ENCODE measurements at places on chromosomes 6 and 20.

GRCh38 chr6:109048176-109048575 is 46.5 kb downstream of the SESN1 start:
- peaks cover 18% of the 10 kb centered on the region for H3K4me1 ChIP-seq
- DNase-seq = no peak
- no peak overlapping the region for H3K4me3 ChIP-seq
- H3K36me3 ChIP-seq = peaks cover 24% of the 10 kb centered on the region

DNA sequence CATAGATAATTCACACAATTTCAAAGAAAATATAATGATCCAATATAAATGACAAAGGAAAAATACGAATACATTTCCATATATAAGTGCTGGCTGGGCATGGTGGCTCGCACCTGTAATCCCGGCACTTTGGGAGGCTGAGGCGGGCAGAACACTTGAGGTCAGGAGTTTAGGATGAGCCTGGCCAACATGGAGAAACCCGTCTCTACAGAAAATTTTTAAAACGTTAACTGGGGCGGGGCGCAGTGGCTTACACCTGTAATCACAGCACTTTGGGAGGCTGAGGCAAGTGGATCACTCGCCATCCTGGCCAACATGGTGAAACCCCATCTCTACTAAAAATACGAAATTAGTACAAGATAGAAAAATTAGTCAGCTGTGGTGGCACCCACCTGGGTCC is 14.9 kb upstream of the MAPK13 start:
- peaks cover 18% of the 10 kb centered on the region for H3K36me3 ChIP-seq
- peaks cover 9% of the 10 kb centered on the region for H3K4me1 ChIP-seq
- H3K27me3 ChIP-seq = no peaks in the 10 kb centered on the region
- no peak overlapping the region for H3K27ac ChIP-seq
- no peak for DNase-seq

- DNase-seq = no peak
- H3K27ac ChIP-seq = no peak overlapping the region
- H3K36me3 ChIP-seq = no peaks in the 10 kb centered on the region
Observed at GRCh38 chr6:40395066-40395697, 192.0 kb downstream of the LRFN2 start.

GRCh38 chr20:60299951-60300350 is 341.7 kb downstream of the CDH26 start:
- no peak for DNase-seq
- H3K27me3 ChIP-seq = peaks cover 5% of the 10 kb centered on the region
- no peaks in the 10 kb centered on the region for H3K36me3 ChIP-seq
- H3K27ac ChIP-seq = no peak overlapping the region
- H3K4me1 ChIP-seq = no peaks in the 10 kb centered on the region

GRCh38 chr6:44133981-44134711 is 6.8 kb downstream of the TMEM63B start:
- DNase-seq = no peak
- no peak overlapping the region for H3K4me3 ChIP-seq
- H3K36me3 ChIP-seq = peaks cover 7% of the 10 kb centered on the region
- peak overlapping the region; percentile 91 for H3K27ac ChIP-seq
- H3K4me1 ChIP-seq = peaks cover 33% of the 10 kb centered on the region

GRCh38 chr20:50364542-50364941 is 145.6 kb upstream of the PTPN1 start:
- H3K27me3 ChIP-seq = no peaks in the 10 kb centered on the region
- no peaks in the 10 kb centered on the region for H3K36me3 ChIP-seq

DNA sequence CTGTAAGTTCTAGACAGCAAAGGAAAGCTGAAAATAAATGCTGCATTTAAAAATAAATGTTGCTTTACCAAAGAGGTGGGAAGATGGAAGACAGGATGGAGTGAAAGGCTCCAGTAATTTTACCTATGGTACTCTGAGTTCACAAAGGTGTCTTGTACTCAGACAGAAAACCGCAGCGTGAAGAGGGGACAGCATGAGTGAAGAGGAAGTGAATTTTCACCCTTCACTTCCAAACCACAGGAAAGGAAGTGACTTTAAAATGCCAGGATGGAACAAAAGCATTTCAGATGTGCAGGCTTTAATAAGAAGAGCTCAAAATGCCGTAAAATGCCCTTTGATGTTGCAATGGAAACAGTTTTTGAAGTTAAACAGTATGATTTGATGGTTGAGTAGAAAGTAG is 91.2 kb upstream of the TINAG start:
- no peak for DNase-seq
- H3K36me3 ChIP-seq = no peaks in the 10 kb centered on the region
- H3K4me3 ChIP-seq = no peak overlapping the region
- no peaks in the 10 kb centered on the region for H3K4me1 ChIP-seq
- no peak overlapping the region for H3K27ac ChIP-seq

DNA sequence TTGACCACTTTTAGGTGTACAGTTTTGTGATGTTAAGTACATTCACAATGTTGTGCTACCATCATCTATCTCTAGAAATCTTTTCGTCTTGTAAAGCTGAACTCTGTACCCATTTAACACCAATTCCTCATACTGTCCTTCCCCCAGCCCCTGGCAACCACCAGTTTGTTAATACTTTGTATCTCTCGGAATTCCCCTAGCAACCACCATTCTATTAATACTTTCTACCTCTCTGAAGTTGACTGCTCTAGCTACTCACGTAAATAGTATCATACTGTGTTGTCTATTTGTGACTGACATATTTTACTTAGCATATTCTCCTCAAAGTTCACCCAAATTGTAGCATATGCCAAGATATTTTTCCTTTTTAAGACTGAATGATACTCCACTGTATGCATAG is 82.3 kb upstream of the CLDN20 start:
- no peaks in the 10 kb centered on the region for H3K36me3 ChIP-seq
- no peak for DNase-seq
- H3K4me3 ChIP-seq = no peak overlapping the region
- peaks cover 17% of the 10 kb centered on the region for H3K4me1 ChIP-seq
- no peak overlapping the region for H3K27ac ChIP-seq
- no peaks in the 10 kb centered on the region for H3K27me3 ChIP-seq

DNA sequence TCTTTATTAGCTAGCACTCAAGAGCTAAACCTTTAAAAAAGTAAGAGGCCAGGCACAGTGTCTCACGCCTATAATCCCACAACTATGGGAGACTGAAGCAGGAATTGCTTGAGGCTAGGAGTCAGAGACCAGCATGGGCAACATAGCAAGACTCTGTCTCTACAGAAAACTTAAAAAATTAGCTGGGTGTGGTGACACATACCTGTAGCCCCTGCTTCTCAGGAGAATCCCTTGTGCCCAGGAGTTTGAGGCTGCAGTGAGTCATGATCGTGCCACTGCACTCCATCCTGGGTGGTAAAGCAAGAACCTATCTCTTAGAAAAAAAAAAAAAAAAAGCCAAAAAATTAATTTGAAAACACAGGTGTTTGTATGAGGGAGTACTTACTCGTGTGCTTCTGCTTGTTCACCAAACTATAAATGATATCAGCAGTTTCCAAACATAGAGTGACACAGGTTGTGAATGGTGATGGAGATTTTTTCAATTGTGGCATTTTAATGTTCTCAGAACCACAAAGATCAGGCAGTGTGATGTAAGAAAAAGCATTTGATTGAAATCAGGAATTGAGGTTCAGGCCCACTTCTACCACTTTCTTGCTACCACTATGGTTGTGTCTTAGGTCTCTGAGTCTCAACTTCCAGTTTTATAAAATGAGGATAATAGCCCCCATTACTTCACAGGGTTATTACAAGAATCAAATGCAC is 104.9 kb downstream of the FOXO3 start:
- H3K4me3 ChIP-seq = no peak overlapping the region
- no peak for DNase-seq
- H3K4me1 ChIP-seq = peaks cover 40% of the 10 kb centered on the region
- H3K27ac ChIP-seq = no peak overlapping the region

DNA sequence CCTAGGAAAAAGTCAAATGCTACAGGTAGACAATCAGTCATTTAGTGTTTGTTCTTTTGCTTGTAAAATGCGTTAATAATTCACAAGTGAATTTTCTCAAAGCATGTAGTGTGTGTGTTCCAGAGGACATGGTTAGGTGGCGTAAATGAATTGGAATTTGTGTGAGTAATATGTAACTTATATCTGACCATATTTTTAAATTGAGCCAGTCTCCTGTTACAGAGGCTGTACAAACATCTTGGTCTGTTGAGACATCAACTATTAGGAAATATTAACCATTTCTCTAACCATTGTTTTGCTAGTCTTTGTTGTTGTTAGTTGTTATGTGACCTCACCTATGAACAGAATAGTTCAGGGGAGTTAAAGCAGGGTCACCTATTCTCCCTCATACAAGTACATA is 22.7 kb downstream of the MCM8 start:
- H3K4me1 ChIP-seq = no peaks in the 10 kb centered on the region
- no peaks in the 10 kb centered on the region for H3K27me3 ChIP-seq
- H3K36me3 ChIP-seq = peaks cover 2% of the 10 kb centered on the region
- H3K27ac ChIP-seq = no peak overlapping the region
- H3K4me3 ChIP-seq = no peak overlapping the region

GRCh38 chr6:105458551-105458950 is 55.7 kb upstream of the PREP start:
- H3K27ac ChIP-seq = no peak overlapping the region
- no peaks in the 10 kb centered on the region for H3K36me3 ChIP-seq
- DNase-seq = no peak
- peaks cover 18% of the 10 kb centered on the region for H3K27me3 ChIP-seq
- no peak overlapping the region for H3K4me3 ChIP-seq

DNA sequence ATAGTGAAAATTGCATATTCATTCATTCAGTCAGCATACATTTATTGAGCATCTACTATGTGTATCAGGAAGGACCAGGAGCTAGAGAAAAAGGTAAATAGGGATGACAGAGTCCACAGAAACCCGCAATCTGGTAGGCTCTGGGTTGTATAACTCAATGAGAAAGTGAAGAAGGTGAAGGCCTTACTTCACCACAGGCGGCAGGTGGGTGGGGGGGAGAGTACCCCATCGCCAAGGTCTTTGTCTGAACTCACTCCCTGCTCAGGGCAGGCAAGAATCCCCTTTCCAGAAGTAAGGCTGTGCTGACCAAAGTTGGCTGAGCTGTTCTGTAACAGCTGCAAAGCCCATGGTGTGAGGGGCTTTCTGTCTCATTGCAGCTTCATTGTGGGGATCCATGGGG is 81.3 kb downstream of the CDH26 start:
- H3K27me3 ChIP-seq = peaks cover 41% of the 10 kb centered on the region
- no peak overlapping the region for H3K27ac ChIP-seq
- peaks cover 15% of the 10 kb centered on the region for H3K4me1 ChIP-seq
- no peak for DNase-seq
- no peak overlapping the region for H3K4me3 ChIP-seq

GRCh38 chr6:130997061-130997753 is 65.8 kb downstream of the EPB41L2 start:
- H3K36me3 ChIP-seq = peaks cover 2% of the 10 kb centered on the region

GRCh38 chr6:96196633-96197032 is 180.9 kb downstream of the FUT9 start:
- peaks cover 6% of the 10 kb centered on the region for H3K4me1 ChIP-seq
- H3K27ac ChIP-seq = peak overlapping the region; percentile 96
- H3K27me3 ChIP-seq = no peaks in the 10 kb centered on the region
- DNase-seq = no peak
- peaks cover 10% of the 10 kb centered on the region for H3K36me3 ChIP-seq

- DNase-seq = no peak
- no peak overlapping the region for H3K27ac ChIP-seq
- no peak overlapping the region for H3K4me3 ChIP-seq
- no peaks in the 10 kb centered on the region for H3K4me1 ChIP-seq
- no peaks in the 10 kb centered on the region for H3K27me3 ChIP-seq
- H3K36me3 ChIP-seq = no peaks in the 10 kb centered on the region
Observed at GRCh38 chr6:116084284-116084683, 16.4 kb upstream of the NT5DC1 start.

DNA sequence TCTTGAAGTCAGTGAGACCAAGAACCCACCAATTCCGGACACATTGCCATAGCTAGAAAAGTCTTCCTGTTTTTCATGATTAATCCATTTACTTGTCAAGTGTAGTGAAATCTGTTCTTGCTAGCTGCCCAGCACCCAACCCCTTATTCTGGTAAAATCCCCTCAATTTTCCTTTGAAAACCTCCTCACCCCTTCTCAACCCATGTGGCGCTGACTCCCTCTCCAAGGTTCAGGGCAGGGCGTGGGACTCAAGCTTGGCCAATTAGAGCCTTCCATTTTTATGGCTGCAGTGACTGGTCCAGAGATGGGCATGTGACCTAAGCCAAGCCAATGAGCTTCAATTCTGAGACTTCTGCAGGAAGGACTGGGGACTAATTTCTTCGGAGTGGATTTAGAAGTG is 9.8 kb upstream of the ZBP1 start:
- H3K27me3 ChIP-seq = peaks cover 32% of the 10 kb centered on the region
- H3K36me3 ChIP-seq = no peaks in the 10 kb centered on the region
- H3K4me3 ChIP-seq = no peak overlapping the region
- no peak overlapping the region for H3K27ac ChIP-seq
- H3K4me1 ChIP-seq = peaks cover 2% of the 10 kb centered on the region

DNA sequence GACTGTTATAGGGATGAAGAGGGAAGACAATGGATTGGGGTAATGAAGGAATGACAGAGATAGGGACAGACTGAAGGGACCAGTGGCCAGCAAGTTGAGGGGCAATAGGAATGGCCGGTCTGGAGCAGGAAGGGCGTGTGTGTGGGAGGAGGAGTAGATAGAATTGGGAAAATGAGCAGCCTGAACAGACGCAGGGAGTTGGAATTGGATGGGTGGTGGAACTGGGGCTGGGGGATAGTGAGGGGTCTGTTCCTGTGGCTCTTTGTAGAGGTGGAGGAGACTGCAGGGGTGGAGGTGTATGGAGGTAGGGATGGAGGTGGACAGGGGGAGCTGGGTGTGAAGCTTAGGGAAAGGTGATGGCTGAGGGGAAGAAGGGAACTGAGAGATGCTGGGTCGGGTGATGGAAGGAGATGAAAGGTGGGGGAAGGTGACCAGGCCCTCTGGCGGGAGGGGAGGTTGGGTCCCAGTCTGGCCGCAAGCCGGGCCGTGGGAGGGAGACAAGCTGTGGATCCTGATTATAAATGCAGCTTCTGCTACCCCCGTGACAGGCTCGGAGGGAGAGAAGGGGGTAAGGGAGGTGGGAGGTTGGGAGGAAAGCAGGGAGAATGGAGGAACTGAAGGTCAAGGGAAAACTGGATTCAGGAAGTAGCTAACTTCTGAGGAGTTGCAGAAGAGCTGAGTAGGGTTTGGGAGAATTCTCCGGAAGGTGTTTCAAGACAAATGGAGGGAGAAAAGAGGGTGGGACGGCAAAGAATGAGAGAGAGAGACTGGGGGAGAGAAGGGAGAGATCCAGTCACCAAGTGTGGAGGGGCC is 5.2 kb downstream of the SYNGAP1 start:
- H3K4me1 ChIP-seq = peaks cover 71% of the 10 kb centered on the region
- H3K4me3 ChIP-seq = peak overlapping the region; percentile 80
- H3K27ac ChIP-seq = peak overlapping the region; percentile 97
- DNase-seq = no peak

DNA sequence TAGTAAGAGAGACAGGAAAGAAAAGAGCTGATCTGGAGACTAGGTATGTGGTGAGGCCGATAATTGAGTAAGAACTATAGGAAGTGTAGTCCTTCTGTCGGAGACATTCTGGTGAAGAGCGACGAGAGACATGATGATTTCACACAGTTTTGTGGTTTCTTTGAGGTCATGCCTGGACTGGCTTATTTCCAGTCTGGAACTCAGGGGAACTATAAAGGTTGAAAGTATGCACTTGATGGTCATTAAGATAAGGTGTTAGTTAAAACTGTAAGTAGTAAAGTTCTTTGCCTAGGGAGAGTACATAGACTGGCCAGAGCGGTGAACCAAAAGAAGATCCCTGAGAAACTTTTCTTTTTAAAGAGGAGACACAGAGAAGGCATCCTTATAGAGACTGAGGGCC is 68.8 kb downstream of the RFX6 start:
- no peaks in the 10 kb centered on the region for H3K36me3 ChIP-seq
- no peak overlapping the region for H3K4me3 ChIP-seq
- no peaks in the 10 kb centered on the region for H3K27me3 ChIP-seq
- H3K4me1 ChIP-seq = peaks cover 38% of the 10 kb centered on the region
